ENCODE measurements at places on chromosomes 7 and 10.

DNA sequence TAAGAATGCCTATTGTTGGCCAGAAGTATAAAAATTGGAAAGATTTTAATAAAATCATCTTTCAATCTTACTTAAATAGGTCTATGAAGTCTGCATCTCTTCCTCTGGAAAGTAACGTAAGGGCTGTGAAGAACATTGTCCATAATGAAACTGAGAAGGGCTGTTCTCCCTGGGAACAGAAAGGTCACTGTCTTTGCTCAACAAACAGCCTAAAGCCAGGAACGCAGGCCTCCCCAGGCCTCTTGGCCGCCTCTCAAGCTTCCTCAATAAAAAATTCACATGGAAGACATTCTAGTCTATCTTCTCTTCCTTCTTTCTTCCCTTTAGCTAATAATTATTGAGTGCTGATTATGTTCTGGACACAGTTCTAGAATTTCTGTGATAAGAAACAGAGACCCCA is 9.1 kb upstream of the IDI2 start:
- DNase-seq, result no peak

DNA sequence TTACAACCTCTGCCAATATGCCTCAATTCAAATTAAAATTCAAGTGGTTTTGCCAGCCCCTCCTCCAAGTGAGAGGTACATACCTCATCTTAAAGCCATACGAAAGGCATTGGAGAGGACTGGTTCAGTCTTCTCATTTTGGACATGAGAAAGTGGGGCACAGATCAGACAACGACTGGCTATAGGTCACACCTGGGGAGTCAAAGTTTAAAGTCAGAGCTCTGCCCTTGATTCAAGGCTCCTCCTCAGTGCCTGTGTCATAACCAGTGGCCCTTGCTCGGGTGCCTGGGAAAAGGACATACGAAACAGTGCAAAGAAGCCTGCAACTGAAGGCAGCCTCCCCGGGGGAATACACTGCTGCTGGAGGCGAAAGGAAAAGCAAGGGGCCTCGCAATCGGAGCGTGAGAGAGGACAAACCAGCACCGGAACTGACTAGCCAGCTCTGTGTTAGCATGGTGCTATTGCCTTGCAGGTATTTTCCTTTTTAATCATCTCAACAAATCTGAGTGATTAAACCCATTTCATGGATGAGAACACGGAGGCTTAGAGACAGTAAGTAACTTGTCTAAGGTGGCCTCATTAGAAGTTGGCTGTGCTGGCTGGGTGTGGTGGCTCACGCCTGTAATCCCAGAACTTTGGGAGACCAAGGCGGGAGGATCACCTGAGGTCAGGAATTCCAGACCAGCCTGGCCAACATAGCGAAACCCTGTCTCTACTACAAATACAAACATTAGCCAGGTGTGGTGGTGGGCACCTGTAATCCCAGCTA is 1.1 kb upstream of the MTPAP start:
- DNase-seq, result no peak

DNA sequence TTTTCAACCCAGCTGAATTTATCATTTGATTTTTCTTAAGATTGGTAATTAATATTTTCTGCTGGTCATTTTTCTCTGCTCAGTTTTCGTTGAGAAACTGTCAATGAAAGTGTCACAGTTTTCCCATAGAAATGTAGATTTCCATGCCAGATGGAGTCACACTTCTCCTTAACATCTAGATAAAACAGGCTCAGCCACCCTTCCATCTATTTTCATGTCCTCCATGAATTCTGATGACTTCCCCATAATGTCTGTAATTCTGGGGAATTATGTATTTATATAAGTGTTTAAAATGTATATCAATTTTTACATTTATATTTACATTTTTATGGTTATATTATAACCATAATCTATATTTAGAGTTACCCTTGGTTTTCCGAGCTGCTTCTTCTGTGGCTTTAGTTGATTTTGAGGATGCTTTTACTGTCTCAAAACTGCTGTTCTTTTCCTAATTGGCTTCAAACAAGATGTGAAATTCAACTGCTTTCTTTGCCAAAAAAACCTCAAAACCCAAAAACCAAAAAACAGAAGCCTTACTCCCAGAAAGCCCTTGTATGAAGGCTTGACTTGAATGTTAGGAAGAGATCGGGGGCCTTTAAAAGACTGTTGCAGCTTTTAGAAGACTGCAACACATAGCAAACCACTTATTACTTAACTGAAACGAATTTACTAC is 95.4 kb upstream of the CDCA7L start:
- DNase-seq, result no peak

GRCh38 chr10:618229-618989 is 71.1 kb downstream of the DIP2C start:
- no peak for DNase-seq

- DNase-seq, result no peak
Observed at GRCh38 chr10:21990449-21990848, 13.1 kb downstream of the DNAJC1 start.

- DNase-seq, result no peak
Observed at GRCh38 chr10:131931981-131932380, 31.2 kb downstream of the PPP2R2D start.

DNA sequence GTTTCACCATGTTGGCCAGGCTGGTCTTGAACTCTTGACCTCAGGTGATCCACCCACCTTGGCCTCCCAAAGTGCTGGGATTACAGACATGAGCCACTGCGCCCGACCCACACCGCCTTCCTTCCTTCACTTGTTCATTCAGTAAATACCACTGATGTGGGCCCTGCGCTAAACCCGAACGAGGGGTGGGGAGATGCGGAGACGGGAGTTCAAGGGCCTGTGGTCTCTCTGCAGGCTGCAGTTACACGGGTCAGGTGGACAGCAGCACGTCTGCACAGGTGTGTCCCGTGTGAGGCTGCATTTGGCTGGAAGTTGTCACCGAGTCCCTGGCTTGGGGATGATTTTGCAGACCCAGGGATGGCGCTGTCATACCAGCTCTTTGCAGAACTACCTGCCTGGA is 38.1 kb downstream of the COL26A1 start:
- no peak for DNase-seq

DNA sequence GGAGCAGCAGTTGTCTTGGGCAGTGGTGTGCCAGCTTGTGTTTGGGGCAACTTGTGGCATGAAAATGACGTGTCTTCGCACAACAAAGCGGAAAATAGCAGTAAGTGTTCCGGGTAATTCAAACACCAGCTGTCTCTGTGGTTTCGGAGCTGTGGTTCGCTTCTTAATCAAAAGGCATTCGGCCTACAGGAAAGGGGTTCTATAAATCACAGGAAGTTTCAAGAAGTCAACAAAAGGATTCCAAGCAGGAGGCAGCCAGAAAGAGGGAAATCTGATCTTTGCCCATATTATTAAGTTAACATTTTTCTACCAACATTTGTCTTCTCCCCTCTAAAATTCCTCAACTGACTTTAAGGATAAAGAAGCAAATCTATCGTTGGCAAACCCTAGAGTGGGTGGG is 353.4 kb downstream of the FGFR2 start:
- DNase-seq, result no peak

DNA sequence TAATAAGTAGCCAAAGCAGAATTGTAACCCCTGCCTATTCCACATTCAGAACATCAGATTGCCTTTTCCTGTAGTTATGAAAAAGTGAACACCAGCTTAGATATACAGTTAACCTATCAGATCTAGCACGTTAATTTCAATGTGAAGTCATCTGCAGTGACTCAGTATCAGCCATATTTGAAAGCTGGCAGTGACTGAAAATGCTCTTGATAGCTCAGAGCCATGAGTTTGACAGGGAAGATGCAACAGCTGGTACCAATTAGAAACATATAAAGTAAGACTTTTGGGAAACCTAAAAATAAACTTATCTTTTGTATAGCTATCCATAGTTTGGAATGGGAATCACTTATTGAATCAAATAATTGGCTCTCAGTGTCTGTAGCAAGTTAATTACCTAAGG is 284.1 kb upstream of the NPSR1 start:
- no peak for DNase-seq

DNA sequence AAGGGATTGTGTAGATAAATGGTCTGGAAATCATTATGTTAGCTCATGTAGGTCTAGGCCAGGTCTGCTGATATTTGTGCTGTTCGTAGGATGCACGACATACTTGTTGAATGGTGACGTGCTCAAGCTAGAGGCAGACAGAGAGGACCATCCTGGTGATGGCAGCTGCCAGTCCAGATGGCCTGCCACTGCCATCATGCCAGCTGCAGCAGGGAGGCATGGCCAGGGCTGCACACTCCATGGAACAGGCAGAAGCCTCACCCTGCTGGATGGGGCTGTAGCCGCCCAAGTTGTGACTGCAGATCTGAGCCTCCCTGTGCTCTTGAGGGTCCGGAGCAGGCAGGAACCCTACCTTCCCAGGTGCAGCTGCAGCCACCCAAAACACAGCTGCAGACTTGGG is 80.3 kb downstream of the SPDYE5 start:
- DNase-seq, result no peak

DNA sequence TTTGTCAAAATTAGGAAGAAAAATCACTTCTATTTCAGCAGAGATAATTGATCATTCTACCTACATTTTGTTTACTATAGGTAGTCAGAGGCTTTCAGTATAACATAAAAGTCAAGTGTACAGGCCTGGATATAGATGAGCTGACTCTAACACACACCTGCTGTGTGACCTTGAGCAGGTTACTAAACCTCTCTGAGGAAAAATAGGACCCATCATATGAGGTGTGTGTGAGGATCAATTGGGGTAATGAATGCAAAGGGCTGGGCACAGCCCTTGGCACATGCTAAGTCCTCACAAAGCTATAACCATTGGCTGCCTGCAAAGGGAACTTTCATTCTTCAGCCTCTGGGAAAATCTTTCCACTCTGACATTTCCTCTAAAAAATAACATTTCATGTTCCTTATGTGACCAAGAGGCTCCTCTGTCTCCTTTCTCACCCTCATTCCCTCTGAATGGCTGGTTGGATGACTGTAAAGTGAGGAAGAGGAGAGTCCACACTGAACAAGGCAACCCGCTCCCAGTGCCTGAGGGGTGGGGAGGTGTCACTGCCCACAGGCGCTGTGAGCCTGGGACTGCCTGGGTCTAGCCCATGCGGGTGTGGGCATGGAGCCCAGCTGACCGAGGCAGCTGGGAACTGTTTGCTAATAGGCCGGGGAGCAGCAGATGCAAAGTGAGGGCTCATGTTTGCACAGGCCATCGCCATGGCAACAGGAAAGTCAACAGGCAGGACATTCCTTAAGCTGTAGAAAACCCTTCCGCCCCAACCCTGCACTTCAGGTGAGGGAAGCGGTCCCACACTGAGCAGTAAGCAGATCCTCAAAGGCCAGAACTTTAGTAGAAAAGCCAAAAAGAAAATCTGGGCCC is 36.8 kb downstream of the MYOF start:
- peak; percentile 97 for DNase-seq

DNA sequence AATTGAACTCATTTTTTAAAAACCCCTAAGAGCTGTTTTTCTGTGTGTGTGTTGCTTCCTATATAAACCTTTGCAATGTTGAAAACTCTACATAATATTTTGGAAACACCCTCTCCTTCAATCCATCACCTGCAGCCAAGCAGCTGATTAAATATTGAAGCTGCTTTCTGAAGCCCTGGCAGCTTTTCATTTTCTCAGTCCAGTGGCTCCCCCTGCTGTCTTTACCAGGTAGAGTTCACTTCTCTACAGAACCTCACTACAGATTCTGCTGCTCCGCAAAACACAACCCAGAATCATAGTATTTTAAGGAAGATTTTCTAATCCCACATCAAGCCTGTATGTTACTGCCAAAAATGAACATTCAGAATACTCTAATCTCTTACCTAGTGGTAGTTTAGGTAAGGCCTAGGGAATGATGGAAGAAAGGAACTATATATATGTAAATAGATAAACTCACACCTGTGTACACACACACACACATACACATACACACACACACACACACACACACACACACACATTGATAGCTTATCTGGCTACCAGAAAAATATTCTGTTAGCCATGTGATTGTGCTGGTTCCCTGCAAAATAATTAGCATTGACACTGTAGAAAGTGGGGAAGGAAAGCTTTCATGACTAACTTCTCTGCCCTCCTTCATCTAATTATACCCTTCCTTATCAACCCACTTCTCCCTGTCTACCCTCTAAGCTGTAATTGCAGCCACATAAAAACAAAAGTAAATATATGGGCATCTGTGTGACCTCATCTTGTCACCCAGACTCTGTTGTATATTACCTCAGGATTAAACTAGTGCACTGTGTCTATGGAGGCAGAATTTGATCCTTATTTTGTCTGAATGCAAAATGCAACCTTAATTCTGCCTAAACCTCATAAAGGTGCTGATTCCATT is 229.5 kb upstream of the FZD1 start:
- DNase-seq, result no peak

DNA sequence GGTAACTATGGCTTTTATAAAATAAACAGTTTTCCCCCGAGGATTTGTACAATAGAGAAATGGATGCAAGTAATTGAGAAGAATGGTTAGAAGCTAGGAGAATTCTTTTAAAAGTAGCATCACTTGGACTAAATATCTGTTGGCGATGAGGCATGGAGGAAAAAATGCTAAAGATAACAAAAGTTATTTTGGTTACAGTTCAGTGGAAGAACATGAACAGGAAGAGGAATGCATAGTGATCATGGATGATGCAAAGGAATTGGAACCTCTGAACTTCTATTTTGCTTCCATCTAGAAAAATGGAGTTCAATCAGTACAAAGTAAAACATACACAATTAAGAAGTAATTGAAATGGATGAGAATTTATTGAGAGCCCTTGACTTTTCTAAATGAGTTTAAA is 32.9 kb downstream of the ENTPD1 start:
- no peak for DNase-seq

DNA sequence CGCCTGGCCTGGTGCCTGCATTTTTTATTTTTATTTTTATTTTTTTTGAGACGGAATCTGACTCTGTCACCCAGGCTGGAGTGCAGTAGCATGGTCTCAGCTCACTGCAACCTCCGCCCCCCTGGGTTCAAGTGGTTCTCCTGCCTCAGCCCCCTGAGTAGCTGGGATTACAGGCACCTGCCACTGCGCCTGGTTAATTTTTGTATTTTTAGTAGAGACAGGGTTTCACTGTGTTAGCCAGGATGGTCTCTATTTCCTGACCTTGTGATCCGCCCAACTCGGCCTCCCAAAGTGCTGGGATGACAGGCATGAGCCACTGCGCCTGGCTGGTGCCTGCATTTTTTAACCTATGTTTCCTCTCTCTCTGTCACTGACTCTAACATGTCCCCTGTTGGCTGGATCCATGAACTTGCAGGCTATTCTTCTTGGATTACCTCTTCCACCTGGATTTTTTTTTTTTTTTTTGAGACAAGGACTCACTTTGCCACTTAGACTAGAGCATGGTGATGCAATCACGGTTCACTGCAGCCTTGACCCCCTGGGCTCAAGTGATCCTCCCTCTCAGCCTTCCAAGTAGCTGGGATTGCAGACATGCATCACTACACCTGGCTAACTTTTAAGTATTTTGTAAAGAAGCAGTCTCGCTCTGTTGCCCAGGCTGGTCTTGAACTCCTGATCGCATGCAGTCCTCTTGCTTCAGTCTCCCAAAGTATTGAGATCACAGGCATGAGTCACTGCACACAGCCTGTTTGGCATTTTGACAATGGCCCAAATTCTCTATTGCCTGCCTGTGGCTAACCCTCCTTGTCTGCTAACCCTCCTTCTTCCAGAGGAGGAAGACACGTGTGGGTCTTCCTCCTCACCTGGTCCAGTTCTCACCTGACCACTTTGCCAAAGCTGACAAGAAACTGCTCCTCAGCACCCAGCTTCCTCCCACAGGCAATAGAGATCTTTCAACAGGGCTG is 23.0 kb upstream of the PRPF18 start:
- DNase-seq, result no peak

- DNase-seq, result no peak
Observed at GRCh38 chr7:122719010-122719578, 16.4 kb upstream of the RNF148 start.
